CD4-positive, alpha-beta memory T cell (primary cell): ENCODE measurements at places on chromosomes 3 and 15. TPM values are rescaled to one million over a fixed set of nuclear protein-coding genes. Genes with fewer than 3 reads are reported as not detected.
A peak's percentile ranks its signal among the peaks of the same experiment; 100 is the strongest.

DNA sequence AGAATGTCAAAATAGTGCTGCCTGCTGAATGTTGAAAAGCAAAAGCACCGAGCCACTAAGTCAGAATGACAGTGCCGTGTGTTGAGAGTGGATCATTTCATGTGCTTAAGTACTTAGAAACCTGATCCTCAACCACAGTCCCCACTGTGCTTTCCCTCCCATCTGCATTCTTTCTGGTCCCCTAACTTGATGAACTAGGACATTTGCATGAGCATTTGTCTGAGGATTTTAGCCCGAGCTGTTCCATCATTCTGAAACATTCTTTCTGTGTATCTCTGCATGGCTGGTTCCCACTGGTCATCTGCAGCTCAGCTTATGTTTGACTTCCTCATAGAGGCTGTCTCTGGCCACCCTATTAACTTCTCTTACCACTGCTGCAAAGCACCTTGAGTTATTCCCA, 42.0 kb downstream of the SST start:
- no peak for DNase-seq

DNA sequence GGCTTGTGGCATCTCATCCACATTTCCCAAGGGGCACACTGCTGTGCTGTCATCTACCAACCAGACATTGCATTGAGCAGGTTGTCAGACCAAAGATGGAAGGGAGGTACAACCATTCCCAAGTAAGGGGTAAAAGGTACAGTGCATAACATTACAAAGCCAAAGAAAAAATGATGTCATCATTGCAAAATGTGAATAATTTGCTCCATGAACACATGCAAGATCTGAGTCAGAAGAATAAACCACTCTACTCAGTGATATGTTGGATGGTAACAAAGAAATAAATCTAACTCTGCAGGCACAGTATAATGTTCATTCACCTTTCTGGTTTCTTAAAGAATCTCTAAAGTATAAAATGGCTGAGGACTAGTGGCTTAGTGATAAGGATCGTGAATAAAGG, 202.7 kb downstream of the MAGI1 start:
- DNase-seq, result no peak

GRCh38 chr3:11188231-11188630, 33.9 kb downstream of the HRH1 start:
- DNase-seq, result no peak

GRCh38 chr3:71498543-71498942, 85.0 kb downstream of the FOXP1 start:
- DNase-seq, result no peak

DNA sequence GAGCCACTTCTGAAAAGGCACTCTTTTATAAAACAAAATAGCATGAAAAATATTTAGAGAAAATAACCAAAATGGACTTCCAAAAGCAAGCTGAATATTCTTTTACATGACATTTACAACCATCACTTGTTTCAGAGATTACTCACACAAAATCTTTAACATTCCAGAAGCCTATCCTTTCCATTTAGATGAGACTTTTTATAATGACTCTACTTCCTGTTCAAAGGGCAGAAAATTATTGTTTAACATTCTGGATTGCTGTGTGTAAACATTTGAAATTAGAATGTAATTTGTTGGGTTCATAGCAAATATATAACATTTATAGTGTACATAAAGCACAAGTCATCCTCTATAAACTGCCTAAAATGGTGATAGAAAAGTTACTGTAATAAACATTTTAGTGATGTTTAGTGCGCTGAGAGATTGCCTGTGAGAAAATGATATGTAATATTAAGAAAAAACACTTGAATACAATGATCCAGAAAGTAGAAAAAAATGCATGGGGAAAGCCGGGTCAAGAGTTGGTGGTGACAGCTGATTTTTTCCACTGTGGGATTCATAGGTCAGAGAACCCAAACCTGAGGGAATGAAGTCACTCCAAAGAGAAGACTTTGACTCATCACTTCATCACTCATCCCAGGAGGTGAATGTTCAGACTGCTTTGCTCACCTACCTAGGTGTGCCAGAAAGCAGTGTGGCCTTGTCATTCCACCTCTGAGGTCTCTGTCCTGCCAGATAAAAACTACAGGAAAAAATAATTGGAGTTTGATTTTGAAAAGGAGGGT, 305.8 kb downstream of the ARPP21 start:
- no peak for DNase-seq

GRCh38 chr15:80880086-80880485, 100.9 kb downstream of the CEMIP start:
- no peak for DNase-seq

DNA sequence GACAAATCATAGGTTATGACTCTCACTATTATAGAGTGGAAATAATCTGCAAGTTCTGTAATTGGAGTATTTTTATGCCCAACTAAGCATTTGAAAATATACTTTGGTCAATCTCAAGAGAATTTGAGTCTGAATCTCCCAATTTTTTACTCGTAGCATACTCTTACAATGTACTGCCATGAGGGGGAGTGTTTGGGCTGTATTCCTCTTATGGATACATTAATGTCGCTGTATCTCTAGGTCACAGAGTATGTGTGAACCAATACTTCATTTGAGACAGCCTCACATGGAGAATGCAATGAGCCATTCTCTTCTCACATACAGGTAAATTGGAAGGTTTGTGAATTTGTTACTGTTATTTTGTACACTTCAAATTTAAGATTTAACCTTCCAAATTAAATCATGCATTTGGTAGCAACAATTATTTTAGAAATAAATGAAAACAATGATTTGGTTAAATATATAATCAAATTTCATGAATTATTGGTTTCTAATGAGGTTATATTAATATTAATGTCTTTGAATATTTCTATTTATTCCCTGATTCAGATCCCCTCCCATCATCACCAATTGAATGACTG, 5.5 kb upstream of the CD200 start:
- DNase-seq, result peak; percentile 59

- DNase-seq, result no peak
Measured at GRCh38 chr15:51186891-51187290, 92.2 kb upstream of the TNFAIP8L3 start.

- DNase-seq, result peak; percentile 58
Measured at GRCh38 chr3:104564045-104564643, 802.6 kb upstream of the ALCAM start.

DNA sequence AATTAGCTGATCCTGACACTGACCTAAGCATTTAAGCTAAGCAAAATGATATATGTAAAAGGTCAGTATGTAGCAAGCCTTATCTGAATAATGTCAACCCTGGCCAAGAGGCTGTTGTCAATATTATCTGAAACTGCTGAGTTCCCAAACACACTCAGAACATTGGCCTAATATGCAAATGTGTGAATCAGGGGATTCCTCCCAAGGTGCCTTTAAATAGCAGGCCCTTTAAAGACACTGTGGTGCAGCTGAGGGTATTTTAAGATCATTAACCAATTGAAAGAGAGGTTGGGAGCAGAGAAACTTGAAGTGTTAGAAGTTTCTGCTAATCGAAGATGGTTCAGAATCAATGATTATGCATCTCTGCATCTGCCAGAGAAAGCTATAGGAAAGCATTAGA, 207.0 kb downstream of the NTRK3 start:
- no peak for DNase-seq

DNA sequence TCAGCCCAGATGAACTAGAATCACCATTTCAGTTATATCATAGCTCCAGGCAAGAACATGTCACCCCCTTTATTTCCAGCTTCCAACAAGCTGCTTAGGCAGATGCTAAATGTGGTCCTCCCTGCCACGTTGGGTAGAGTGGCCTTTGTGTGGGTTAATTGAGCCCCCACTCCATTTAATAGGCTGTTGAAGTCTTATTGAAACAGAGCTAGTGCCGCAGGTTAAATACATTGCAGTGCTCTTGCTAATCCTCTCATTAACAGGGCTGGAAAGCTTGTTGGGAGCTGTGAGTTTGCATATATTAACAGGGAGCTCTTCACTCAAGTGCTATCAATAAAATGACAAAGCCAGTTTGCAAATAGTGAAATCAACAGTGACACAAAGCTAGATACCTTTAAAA, 248.4 kb upstream of the CMC1 start:
- no peak for DNase-seq

DNA sequence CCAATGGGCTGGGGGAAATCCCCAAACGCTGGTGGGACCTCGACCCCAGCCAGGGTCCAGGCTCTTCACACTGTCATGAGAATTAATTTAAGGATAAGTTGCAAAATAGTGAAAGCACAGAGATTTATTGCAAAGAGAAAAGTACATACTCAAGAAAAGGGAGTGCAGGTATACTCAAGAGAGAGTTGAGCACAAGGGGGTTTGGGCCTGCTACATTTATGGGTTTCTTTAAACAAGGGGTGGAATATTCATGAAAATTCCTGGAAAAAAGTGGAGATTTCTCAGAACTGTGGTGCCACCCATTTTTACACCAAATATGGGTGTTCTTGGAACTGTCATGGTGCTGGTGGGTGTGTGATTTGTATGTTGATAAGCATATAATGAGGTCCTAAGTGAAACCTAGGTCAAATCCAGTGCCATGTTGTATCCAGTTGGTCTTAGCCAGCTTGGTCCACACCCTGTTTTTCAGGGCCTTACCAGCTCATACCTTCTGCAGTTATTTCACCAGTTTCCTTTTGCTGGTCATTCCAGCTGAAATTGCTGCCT, 32.6 kb upstream of the NEO1 start:
- no peak for DNase-seq

DNA sequence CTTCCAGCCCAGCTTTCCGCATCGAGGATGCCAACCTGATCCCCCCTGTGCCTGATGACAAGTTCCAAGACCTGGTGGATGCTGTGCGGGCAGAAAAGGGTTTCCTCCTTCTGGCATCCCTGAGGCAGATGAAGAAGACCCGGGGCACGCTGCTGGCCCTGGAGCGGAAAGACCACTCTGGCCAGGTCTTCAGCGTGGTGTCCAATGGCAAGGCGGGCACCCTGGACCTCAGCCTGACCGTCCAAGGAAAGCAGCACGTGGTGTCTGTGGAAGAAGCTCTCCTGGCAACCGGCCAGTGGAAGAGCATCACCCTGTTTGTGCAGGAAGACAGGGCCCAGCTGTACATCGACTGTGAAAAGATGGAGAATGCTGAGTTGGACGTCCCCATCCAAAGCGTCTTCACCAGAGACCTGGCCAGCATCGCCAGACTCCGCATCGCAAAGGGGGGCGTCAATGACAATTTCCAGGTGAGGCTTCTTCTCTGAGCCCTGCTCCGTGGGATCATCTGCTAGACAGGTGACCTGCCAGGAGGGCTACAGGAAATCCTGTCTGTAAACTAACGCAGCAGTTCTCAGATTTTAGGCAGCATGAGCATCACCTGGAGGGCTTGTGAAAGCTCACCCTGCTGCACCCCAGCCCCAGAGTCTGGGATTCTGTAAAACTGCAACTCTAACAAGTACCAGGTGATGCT, 1.6 kb downstream of the THBS1 start:
- DNase-seq, result no peak

DNA sequence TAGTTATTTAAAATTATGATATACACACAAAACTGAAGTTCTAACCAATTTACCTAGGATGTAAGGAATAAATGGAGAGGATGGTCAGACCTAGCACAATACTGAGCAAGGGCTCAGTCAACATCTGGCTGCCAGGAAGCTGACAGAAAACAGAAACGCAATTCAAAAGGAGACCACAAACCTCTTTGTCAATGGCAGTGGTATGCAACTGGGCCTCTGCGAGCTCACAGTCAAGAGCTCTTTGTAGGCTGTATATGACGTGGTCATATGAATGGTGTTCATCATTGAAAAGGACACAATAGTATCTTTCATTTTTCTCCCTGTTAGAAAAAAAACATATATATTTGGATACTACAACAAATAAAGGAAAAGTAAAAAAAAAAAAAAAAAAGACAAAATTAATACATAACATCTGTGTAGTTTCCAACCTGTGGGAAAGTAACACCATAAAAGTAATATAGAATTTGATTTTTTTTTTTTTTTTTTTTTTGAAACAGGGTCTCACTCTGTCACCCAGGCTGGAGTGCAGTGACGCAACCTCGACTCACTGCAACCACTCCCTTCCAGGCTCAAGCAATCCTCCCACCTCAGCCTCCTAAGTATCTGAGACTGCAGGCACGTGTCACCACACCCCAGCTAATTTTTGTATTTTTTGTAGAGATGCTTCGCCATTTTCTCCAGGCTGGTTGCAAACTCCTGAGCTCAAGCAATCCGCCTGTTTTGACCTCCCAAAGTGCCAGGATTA, 37.9 kb downstream of the UBR1 start:
- DNase-seq, result no peak

GRCh38 chr3:176663837-176664831, 533.1 kb downstream of the TBL1XR1 start:
- DNase-seq, result no peak

DNA sequence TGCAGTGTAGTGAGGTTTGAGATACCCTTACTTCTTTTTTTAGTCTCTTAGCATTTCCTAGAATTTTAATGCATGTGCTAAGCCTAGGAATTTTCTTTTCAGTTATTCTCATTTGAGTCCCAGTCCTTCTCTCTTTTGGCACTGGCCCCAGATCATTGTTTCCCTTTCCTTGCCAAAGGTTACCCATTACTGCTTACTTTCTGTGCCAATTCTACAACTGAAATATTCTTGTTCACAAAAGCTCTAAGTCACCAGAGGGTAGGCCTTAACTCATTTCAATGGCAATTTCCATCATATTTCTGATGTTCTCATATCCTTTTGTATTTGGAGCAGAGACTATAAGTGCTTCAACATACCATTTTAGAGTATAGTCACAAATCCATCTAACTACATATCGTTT, 199.6 kb upstream of the CBLB start:
- no peak for DNase-seq

- no peak for DNase-seq
Measured at GRCh38 chr3:72289692-72290071, 504.7 kb upstream of the PROK2 start.

- DNase-seq, result no peak
Measured at GRCh38 chr3:31581660-31582059, 48.9 kb downstream of the STT3B start.

The ARPP21 gene
- not detected for polyA plus RNA-seq

The DGKG gene
- not detected for polyA plus RNA-seq

The GCNT3 gene
- not detected for polyA plus RNA-seq

The LOXL1 gene
- polyA plus RNA-seq, result 13.1 TPM

The CTXND1 gene
- not detected for polyA plus RNA-seq

The DPPA2 gene
- not detected for polyA plus RNA-seq

The AGBL1 gene
- not detected for polyA plus RNA-seq

The CD200R1 gene
- polyA plus RNA-seq, result 22.6 TPM

The TIMP4 gene
- not detected for polyA plus RNA-seq

The ELL3 gene
- polyA plus RNA-seq, result 2.6 TPM

The SI gene
- not detected for polyA plus RNA-seq

The CALML4 gene
- polyA plus RNA-seq, result 0.79 TPM

The IL12A gene
- not detected for polyA plus RNA-seq
